Mesendoderm (in vitro differentiated cells): ENCODE measurements at places on chromosomes 1 and 21.

DNA sequence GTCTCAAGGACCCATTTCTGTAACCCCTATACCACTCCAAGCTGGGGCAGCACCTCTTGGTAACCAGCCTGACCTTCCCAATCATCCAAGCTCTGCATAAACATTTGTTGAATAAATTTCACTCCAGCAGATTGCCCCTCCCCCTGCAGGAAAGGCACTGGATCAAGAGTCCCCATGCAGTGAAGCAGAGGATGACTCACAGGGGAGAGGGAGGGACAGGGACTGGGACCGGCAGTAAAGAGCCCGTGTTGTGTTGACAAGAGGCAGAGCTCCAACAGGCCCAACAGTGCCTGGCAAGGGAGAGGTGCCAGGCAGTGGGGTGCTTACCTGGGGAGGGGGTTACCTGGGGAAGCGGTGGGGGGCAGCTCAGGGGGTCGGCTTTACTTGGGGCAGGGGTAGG, 32.3 kb downstream of the SLC9A1 start:
- no peaks in the 10 kb centered on the region for H3K4me1 ChIP-seq
- DNase-seq: peak; percentile 88
- no peaks in the 10 kb centered on the region for H3K36me3 ChIP-seq
- H3K27me3 ChIP-seq: no peaks in the 10 kb centered on the region
- no peak overlapping the region for H3K4me3 ChIP-seq

- H3K36me3 ChIP-seq: peaks cover 1% of the 10 kb centered on the region
- H3K27ac ChIP-seq: no peak overlapping the region
- H3K27me3 ChIP-seq: no peaks in the 10 kb centered on the region
- H3K4me1 ChIP-seq: no peaks in the 10 kb centered on the region
Measured at GRCh38 chr1:11851180-11851579, 3.6 kb upstream of the NPPA start.

GRCh38 chr1:9732123-9732971, 80.8 kb downstream of the PIK3CD start:
- H3K27ac ChIP-seq: no peak overlapping the region
- no peak overlapping the region for H3K4me3 ChIP-seq
- peaks cover 28% of the 10 kb centered on the region for H3K36me3 ChIP-seq
- H3K27me3 ChIP-seq: no peaks in the 10 kb centered on the region
- no peaks in the 10 kb centered on the region for H3K4me1 ChIP-seq

DNA sequence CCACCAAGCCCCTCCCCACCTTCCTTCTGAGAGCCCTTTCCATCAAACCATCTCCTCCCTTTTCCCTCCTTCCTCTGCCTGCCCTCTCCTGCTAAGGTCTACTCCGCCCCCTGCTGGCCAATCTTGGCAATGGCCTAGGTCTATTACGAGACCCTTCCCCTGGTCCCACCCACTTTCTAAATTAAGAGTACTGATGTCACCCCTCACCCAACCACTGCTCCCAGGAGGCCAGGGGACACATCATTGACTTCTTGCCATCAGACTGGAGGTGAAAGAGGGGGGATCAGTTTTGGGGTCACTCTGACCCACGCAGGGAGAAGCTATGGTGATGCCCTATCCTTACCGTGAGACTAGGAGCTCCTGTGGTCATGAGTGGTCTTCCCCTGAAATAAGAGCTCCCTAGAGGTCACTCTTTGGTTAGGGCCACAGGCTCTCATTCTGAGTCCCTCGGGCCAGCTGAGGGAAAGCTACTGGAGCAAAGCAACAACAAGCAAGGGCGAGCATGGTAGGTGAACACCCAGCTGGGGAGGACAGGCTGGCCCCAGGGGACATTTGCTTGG, 34.6 kb upstream of the S100A7 start:
- DNase-seq: peak; percentile 96
- H3K27ac ChIP-seq: no peak overlapping the region
- H3K4me1 ChIP-seq: no peaks in the 10 kb centered on the region
- no peak overlapping the region for H3K4me3 ChIP-seq
- H3K36me3 ChIP-seq: no peaks in the 10 kb centered on the region

GRCh38 chr1:11470912-11471311, 8.0 kb upstream of the DISP3 start:
- no peaks in the 10 kb centered on the region for H3K4me1 ChIP-seq
- no peaks in the 10 kb centered on the region for H3K27me3 ChIP-seq
- no peak for DNase-seq
- no peaks in the 10 kb centered on the region for H3K36me3 ChIP-seq

DNA sequence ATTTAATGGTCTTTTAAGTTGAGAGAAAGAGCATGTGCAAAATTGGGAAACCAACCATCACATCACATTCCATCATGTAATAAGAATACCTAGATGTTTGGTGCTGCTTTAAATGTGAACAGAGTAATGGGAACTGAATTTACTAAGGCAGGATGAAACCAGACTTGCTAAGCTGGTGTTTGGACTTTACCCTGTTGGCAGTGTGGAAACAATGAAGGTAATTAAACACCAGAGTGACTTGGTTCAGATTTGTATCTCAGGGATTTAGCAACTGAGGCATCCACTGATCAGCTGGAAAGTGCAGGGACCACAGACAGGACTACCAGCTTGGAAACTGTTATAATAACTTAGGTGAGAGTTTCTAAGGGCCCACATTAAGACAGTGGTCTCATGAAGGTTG, 263.4 kb downstream of the OLFM3 start:
- H3K27me3 ChIP-seq: no peaks in the 10 kb centered on the region
- H3K27ac ChIP-seq: no peak overlapping the region
- no peak for DNase-seq
- no peaks in the 10 kb centered on the region for H3K4me1 ChIP-seq
- H3K36me3 ChIP-seq: no peaks in the 10 kb centered on the region
- no peak overlapping the region for H3K4me3 ChIP-seq

DNA sequence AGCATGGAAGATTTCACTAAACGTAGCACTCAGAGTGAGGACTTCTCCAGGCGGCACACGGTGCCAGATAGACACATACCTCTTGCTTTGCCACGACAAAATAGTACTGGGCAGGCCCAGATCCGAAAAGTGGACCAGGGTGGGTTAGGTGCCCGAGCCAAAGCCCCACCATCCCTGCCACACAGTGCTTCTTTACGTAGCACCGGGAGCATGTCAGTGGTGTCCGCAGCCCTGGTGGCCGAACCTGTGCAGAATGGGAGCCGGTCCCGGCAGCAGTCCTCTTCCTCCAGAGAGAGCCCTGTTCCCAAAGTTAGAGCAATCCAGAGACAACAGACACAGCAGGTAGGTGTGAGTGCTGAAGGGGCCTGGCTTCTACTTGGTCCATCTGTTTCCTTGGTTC, 38.6 kb downstream of the CLEC20A start:
- H3K36me3 ChIP-seq: no peaks in the 10 kb centered on the region
- H3K4me1 ChIP-seq: no peaks in the 10 kb centered on the region
- no peak overlapping the region for H3K27ac ChIP-seq
- no peak for DNase-seq

DNA sequence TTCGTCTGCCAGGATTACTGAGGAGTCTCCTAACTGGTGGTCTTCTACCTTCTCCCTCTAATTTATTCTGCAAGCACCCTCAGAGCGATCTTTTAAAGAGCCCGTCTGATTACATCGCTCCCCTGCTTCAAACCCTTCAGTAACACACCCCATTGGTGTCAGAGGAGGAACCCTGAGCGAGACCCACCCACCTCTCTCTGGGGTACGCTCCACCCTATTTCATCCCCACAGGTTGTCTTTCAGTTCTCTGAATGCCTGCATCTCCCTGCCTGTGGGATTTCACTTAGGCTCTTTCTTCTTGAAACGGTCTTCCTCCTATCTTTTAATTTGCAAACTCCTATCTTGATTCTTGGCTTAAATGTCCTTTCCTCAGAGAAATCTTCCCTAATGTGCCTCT, 39.4 kb downstream of the C1orf21 start:
- no peaks in the 10 kb centered on the region for H3K4me1 ChIP-seq
- no peaks in the 10 kb centered on the region for H3K36me3 ChIP-seq
- no peak overlapping the region for H3K27ac ChIP-seq

GRCh38 chr1:108913105-108913948, 36.5 kb downstream of the GPSM2 start:
- DNase-seq: no peak
- no peaks in the 10 kb centered on the region for H3K4me1 ChIP-seq
- no peaks in the 10 kb centered on the region for H3K27me3 ChIP-seq
- H3K36me3 ChIP-seq: no peaks in the 10 kb centered on the region
- H3K27ac ChIP-seq: no peak overlapping the region
- no peak overlapping the region for H3K4me3 ChIP-seq

DNA sequence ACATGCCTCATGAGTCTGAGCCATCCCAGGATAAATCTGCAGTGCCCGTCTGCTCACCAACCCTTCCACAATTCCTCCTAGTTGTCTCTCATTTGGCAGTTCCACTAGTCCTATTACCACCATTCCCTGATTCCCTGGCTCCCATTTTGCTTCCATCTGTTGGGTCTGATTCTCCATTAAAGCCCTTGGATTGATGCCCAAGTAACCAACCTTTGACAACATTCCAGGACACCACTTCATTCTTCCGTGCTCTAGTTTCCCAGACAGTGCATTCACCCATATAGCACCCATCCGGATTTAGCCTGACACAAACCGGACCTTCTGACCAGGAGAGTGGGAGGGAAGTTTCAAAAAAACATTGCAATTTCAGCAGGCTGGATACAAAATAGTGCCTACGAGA, 189.4 kb upstream of the PALMD start:
- no peaks in the 10 kb centered on the region for H3K36me3 ChIP-seq
- H3K27ac ChIP-seq: no peak overlapping the region
- H3K4me1 ChIP-seq: no peaks in the 10 kb centered on the region
- no peak for DNase-seq
- no peak overlapping the region for H3K4me3 ChIP-seq

DNA sequence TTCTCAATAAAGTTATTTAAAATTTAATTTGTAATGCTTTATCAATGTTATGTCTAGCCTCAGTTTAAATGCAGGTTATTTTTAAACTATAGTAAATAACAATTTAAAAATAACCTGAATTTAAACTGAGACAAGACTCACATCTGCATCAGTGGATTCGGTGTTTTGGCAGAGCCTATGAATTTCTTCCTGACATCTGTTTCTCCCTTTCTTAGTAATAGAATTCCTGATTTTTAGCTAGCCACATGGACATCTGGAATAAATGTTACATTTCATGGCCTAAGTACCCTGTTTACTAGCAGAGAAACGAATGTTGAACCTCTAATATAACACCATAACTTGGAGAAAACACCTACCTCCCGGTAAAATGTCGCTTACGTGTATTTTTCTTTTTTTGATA, 1141.6 kb upstream of the ADGRL2 start:
- H3K4me1 ChIP-seq: no peaks in the 10 kb centered on the region
- H3K4me3 ChIP-seq: no peak overlapping the region
- DNase-seq: no peak

DNA sequence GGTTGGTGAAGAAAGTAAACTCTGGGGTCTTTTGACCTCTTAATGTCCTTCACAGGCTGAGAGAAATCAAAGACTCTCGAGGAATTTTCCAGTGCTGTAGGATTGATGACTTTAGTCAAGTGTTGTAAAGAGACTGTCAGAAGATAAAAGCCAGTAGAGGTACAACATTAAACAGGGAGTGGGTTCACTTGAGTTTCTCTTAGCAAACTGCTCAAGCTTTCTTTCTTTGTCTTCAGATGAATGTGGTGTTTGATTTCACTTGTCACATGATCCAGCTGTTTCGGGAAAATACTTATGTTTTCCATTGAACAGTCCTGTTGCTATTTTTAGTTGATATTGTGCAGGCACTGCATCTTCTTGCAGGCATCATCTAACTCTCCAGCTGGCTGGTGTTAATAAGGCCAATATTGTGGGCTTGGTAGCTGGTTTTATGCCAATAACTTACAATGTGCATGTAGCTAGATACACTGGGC, 45.6 kb downstream of the XCL2 start:
- H3K27me3 ChIP-seq: no peaks in the 10 kb centered on the region
- H3K4me3 ChIP-seq: no peak overlapping the region
- no peaks in the 10 kb centered on the region for H3K4me1 ChIP-seq
- H3K27ac ChIP-seq: no peak overlapping the region
- no peak for DNase-seq
- no peaks in the 10 kb centered on the region for H3K36me3 ChIP-seq

DNA sequence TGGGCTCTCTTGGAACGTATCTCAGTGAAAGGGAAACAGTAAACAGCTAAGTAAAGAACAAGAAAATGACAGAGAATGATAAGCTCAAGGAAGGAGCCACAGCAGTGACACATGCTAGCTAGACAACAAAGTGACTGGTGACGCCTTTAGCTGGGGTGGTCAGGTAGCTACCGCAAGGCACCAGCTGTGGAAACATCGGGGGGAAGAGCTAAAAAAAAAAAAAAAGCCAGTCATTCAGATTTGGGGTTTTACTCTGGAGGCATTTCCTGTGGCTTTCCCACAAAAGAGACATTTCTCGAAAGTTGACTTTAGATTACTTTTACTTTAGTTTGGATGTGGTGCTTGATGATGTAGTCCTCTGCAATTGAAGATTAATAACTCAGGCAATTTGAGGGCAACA, 2.1 kb downstream of the FHAD1 start:
- DNase-seq: no peak
- H3K27ac ChIP-seq: no peak overlapping the region
- no peaks in the 10 kb centered on the region for H3K27me3 ChIP-seq
- H3K4me3 ChIP-seq: no peak overlapping the region
- no peaks in the 10 kb centered on the region for H3K36me3 ChIP-seq

DNA sequence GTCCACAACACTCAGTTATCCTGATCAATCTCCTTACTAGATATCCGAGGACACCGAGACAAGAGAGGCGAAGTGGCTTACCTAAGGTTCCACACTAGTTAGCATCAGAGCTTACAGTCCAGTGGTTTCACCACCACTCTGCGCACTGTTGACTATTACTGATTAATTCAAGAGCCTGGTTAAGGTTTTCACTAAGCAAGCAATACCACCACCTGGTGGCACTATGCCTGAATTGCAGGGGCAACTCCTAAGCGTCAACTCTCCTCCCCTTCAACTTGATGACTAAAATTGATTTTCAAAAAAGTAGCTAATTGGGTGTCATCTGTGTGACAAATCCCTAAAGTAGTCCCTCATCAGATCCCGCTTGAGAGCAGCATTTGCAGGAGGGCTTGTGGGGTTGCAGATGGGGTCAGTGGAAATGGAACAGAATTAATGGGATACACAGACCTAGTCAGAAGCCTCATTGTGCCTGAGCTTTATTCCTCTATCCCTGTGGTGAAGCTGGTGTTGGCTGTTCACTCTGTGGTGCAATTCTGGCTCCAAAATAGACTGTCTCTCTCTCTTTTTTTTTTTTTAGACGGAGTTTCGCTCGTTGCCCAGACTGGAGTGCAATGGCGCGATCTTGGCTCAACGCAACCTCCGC, 9.1 kb downstream of the TTC22 start:
- peaks cover 4% of the 10 kb centered on the region for H3K4me1 ChIP-seq
- no peak overlapping the region for H3K27ac ChIP-seq
- H3K4me3 ChIP-seq: no peak overlapping the region
- no peaks in the 10 kb centered on the region for H3K36me3 ChIP-seq
- H3K27me3 ChIP-seq: no peaks in the 10 kb centered on the region

GRCh38 chr21:44093761-44094160, 13.4 kb upstream of the PWP2 start:
- no peak overlapping the region for H3K27ac ChIP-seq
- no peaks in the 10 kb centered on the region for H3K27me3 ChIP-seq
- H3K4me1 ChIP-seq: no peaks in the 10 kb centered on the region
- DNase-seq: no peak
- H3K4me3 ChIP-seq: no peak overlapping the region
